Stimulated activated CD4-positive, alpha-beta T cell treated with anti-CD3 and anti-CD28 coated beads, Interleukin-4, amount 100 ng/mL, for 1 hour (primary cell): ENCODE measurements at places on chromosomes 11 and 22.

GRCh38 chr11:114197799-114198500 lies 98.2 kb upstream of the NNMT start:
- no peak for DNase-seq

DNA sequence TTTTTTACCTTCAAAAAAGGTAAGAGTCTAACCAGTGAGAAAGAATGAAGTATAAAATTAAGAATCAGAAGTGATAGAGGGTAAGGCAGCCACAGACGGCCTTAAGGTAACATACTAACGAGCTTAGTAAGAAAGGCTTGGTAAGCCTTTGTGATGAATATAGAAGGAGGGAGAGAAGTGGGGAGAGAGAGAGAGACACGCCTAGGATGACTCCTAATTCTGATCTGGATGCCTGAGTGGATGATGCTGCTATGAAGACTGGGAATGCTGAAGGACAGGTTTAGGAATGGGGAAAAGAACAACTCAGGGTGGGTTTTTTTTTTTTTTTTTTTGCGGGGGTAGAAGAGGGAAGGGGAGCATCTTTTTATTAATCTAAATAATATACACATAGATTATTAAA lies 4.8 kb downstream of the FBXO3 start:
- DNase-seq, result no peak

- DNase-seq, result no peak
Observed at GRCh38 chr22:45756558-45756957, 84.9 kb downstream of the ATXN10 start.

- DNase-seq, result no peak
Observed at GRCh38 chr22:24430431-24431308, 3.3 kb downstream of the ADORA2A start.

- DNase-seq, result no peak
Observed at GRCh38 chr22:31901388-31902137, 42.8 kb upstream of the YWHAH start.

- DNase-seq, result no peak
Observed at GRCh38 chr11:134228625-134229024, 4.2 kb downstream of the VPS26B start.

DNA sequence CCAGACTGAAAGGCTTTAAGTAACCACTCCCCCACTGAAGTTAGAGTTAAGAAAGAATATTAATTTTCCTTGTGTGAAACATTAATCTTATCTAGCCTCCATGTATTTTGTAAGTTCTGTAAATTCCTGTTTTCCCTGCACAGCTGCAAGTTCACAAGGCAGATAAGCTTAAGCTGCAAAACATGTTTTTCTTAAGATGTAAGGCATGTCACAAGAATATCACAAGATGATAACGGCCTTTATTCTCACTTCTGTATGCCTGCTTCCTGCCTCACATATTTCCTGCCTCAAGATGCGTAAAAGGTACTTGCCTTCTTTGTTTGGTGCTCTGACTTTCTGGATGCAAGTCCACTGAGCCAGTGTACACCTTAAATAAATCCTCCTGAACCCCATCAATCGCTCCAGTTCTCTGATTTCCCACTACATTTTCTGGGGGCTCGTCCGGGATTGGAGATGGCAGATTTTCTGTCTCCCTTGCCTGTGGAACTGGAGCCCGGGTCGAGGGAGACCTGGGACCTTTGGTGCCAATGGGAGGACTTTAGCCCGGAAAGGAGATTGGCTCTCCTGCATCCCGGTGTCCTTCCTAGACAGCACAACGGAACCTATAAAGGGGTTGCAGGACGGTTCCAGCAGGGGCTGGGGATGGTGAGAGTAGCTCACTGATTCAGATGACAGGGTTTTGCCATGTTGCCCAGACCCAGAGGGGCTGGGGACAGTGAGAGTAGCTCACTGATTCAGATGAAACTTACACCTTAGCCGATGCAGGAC lies 30.2 kb downstream of the PPARA start:
- DNase-seq, result no peak

- DNase-seq, result no peak
Observed at GRCh38 chr11:18304745-18305144, 17.2 kb downstream of the HPS5 start.

DNA sequence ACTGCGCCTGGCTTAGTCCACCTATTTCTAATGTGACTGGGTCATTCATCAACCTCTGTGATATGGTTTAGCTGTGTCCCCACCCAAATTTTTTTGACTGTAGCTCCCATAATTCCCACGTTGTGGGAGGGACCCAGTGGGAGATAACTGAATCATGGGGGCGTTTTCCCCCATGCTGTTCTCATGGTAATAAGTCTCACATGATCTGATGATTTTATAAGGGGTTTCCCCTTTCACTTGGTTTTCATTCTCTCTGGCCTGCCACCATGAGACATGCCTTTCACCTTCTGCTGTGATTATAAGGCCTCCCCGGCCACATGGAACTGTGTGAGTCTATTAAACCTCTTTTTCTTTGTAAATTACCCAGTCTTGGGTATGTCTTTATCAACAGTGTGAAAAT lies 8.7 kb downstream of the CENATAC start:
- no peak for DNase-seq

GRCh38 chr11:17012712-17013547 lies 1.3 kb downstream of the PLEKHA7 start:
- no peak for DNase-seq

DNA sequence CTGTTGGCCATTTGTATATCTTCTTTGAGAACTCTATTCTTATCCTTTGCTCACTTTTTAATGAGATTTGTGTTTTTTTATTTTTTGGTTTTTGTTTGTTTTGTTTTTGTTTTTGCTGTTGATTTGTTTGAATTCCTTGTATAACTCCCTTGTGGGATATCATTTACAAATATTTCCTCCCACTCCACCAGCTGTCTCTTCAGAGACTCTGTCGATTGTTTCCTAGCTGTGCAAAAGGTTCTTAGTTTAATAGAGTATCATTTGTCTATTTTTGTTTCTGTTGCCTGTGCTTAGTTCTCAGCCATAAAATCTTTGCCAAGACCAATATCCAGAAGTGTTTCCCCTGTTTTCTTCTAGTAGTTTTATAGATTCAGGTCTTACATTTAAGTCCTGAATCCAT lies 82.4 kb downstream of the ARHGAP32 start:
- no peak for DNase-seq

GRCh38 chr22:22180738-22181285 lies 63.8 kb upstream of the VPREB1 start:
- DNase-seq, result no peak
